Activated naive CD4-positive, alpha-beta T cell treated with anti-CD3 and anti-CD28 coated beads, Interleukin-2, amount 50 U/mL, for 72 hours (primary cell): ENCODE measurements at places on chromosomes 3 and 15. TPM values are rescaled to one million over a fixed set of nuclear protein-coding genes. Genes with fewer than 3 reads are reported as not detected.
A peak's percentile ranks its signal among the peaks of the same experiment; 100 is the strongest.

The ARHGEF26 gene
- not detected for total RNA-seq

The GP9 gene
- not detected for total RNA-seq

GRCh38 chr15:100202309-100202960 lies 139.3 kb downstream of the ADAMTS17 start:
- no peak for DNase-seq

DNA sequence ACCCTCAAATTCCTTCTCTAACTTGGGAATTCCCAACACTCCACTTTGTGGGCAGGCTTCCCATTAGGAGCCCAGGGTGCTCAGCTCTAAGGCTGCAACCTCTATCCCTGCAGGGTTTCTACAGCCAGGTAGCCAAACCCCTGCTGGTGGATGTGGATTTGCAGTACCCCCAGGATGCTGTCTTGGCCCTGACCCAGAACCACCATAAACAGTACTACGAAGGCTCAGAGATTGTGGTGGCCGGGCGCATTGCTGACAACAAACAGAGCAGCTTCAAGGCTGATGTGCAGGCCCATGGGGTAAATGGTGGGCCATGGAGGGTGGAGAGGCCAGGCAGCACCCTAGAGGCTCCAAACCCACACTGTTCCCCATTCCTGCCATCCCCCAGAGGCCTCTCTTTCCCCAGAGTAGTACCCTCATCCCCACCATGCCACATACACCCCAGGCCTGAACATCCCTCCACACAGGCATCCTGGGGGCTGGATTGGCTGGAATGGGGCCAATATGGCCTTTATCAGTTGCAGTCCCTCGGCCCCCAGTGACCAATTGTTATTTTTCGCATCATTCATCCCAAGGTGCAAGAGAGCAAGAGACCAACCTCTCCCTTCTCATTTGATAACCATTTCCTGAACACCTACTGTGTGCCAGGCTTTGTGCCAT lies 7.7 kb downstream of the ITIH1 start:
- DNase-seq: peak; percentile 39

GRCh38 chr3:136250903-136251460 lies 842 bp downstream of the PCCB start:
- DNase-seq: peak; percentile 67

DNA sequence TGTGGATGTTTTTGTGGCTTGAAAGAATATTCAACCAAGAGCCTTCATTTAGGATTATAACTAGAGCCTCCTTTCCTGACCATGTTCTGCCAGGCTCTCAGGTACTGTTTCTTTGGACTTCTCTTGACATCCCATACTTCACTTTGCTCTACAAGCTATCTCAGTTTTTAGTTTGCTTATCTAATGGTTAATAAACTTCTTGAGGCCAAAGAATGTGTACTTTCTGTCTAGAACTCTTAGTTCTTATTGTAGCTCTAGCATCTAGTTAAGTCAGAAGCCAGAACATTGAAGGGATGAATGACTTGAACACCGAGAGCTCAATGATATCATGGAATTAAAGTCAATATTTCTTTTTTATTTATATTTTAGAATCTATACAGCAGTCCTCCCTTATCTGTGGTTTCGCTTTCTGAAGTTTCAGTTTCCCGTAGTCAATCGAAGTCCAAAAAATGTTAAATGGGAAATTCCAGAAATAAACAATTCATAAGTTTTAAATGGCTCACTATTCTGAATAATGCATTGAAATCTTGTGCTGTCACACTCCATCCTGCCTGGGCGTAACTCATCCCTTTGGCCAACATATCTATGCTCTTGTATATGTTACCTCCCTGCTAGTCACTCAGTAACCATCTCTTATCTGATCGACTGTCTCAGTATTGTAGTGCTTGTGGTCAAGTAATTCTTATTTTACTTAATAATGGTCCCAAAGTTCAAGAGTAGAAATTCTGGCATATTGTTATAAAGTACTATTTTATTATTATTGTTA lies 368.6 kb upstream of the RBMS3 start:
- no peak for DNase-seq

GRCh38 chr15:75153565-75154276 lies 48.0 kb upstream of the C15orf39 start:
- no peak for DNase-seq

- no peak for DNase-seq
Observed at GRCh38 chr3:10272977-10273376, 19.8 kb downstream of the GHRL start.

- DNase-seq: no peak
Observed at GRCh38 chr3:184772667-184773272, 39.2 kb upstream of the VPS8 start.

GRCh38 chr15:67107014-67107812 lies 41.8 kb downstream of the SMAD3 start:
- DNase-seq: no peak

DNA sequence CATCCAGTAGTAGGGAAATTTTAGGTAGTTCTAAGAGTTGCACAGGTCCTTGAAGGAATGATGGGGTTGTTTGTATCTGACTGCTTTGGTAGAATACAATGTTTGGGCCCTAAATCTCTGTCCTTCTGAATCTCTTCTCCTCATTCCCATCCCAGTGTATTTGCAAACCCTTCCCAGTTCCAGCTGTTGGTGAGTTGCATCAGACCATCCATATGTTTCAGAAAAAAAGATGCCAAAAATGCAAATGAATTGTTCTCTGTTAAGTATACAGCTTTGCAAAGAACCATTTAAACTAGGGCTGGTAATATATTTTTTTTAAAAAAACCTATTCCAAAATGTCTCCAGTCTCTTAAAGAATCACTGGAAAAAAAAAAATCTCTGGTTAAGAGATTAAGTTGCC lies 250.8 kb upstream of the FEZF2 start:
- DNase-seq: no peak

- DNase-seq: no peak
Observed at GRCh38 chr3:73056014-73056844, 5.2 kb upstream of the EBLN2 start.
